Stimulated activated CD4-positive, alpha-beta T cell treated with anti-CD3 and anti-CD28 coated beads, TNF-alpha, amount 100 ng/mL, for 1 hour (primary cell): ENCODE measurements at places on chromosomes 5 and 9.

DNA sequence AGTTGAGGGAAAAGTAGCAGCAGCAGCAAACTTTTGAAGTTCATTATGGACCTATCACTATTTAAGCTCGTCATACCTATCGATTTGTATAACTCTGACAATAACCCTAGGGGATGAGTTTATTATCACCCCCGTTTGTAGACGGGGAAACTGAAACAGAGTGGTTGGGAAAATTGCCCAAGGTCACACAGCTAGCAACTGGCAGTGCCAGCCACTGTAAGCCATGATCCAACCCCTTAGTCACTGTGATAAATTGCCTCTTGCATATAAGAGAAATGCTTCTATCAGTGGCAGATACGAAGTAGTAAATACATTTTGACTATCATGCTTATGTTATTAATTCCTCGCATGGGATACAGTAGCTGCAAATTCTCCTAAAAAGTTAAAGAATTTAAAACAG is 73.3 kb upstream of the ATP10B start:
- no peak for DNase-seq

- DNase-seq, result no peak
Observed at GRCh38 chr5:52597625-52598024, 190.1 kb upstream of the ITGA1 start.

GRCh38 chr5:31033295-31033694 is 160.2 kb upstream of the CDH6 start:
- DNase-seq, result no peak

DNA sequence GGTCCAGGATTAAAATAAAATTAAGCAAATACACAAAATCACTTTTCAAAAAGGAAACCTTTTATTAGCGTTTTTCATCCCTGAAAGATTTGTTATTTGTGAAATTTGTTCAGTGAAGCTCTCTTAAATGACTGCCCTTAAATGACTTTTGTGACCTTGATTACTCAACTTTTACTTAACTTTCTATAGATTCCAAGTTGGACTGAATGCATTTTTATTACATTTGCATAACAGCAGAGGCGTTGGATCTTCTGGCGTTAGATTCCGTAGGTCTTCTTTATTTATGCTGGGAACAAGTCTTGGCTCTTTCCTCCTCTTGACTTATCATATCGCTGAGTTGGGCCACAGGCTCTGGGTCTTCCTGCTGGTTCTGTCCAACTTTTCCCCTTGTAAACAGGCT is 78.4 kb downstream of the APBA1 start:
- no peak for DNase-seq

DNA sequence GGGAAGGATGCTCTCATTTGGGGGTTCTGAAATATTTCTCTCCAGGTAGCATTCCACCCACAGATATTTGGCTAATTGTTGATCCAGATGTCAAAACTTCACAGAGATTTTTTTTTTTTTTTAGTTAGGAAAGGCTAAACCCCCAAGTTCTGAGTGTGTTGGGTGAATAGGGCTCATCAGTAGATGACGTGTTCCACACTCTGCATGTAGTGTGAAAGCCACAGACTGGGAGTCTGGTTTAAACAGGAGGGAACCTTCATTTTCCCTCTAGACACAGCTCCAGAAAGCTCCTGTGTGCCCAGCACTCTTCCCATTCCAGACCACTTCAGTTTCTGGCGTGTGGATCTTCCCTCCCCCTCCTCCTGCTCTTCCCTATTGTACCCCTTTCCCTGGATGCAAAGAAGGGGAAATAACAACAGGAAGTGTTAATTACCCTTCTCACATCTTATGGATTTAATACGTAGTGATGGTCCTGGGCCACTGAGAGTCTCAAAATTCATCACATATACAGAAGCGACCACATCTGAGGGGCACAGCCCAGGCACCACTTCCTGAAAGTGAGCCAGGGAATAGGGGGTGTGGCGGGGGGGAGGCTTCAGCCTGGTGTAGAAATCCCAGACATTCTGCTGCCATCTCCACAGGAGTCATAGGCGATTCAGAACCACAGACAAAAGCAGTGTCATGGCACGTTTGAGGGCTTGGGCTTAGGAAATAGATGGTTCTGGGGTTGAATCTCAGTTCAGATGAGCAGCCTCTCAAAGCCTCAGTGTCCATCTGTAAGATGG is 65.1 kb downstream of the DAP start:
- DNase-seq, result no peak

DNA sequence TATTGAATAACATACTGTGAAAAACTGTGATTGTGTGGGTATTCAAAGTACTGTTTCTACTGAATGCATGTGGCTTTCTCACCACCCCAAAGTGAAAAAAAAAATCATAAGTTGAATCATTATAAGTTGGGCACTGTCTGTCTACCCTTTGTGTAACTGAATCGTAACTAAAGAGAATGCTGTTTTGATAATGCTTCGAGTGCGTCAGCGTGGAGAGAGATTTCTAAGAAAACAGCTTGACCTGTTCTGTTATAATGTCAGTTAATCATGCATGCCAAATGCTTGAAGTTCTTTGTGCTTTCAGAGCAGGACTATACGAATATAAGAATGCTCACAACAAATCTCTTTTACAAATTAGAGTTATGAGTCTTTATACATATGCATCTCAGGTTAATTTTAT is 148.8 kb upstream of the SGCD start:
- DNase-seq, result no peak

DNA sequence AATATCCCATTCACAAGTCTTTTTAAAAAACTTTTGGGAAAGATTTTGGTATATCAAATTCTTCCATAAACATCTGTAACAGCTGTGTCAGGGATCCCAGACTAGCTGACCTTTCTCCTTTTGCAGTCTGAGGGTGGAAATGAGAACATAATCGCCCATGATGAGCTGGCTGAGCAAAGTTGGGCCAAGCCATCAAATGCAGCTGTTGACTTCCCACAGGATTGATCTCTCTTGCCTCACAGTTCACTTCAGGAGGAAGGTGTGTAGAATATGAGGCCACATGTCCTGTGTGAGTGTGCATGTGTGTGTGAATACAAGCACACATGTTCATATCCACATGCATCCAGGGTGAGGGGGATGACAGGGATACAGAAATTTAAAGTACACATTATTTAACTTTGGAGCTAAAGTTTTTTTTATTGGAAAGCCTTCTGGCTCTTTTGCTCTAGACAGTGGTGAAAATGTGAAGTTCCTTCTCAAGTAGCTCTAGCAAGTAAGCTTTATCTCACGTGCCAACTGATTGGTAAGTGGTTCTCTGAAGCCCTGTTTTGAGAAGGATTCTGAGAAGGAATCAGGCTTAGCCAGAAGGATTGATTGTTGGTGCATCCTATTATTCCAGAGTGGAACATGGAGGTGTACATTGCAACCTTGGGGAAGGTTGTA is 468.8 kb upstream of the DMAC1 start:
- no peak for DNase-seq

DNA sequence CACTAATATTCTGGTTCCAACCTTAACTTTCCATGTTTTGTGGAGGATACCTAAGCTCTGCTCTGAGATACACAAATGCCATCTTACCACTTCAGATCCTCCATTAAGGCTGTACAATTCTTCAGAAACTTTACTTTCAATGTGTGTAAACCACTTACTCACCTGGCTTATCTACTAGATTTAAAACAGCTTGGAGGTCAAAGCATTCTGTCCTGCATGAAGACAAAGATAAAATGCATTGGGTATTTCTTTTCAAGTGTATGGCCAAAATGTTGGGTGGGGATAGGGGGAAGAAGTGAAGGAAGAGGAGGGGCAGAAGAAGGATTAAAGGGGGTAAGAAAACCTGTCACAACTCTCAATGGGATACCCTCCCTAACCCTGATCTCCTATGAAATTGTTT is 939 bp downstream of the GOLGA1 start:
- no peak for DNase-seq

DNA sequence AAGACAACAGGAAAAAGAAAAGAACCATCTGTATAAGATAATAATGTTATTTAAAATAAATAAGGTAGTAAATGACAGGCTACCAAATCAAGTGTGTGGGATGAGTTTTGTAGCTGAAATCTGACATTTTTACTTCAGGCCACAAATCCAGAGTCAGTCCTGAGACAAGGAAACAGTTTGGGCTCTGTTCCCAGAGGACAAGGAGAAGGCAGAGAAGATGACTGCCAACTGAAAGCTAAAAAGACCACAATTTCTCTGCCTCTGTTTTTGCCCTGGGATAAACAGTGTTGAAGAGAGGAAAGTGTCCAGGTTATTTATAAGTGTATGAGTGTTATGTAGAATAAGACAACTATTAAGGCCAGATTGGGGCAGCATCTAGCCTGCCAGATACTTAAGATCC is 180.5 kb downstream of the NFIB start:
- no peak for DNase-seq

DNA sequence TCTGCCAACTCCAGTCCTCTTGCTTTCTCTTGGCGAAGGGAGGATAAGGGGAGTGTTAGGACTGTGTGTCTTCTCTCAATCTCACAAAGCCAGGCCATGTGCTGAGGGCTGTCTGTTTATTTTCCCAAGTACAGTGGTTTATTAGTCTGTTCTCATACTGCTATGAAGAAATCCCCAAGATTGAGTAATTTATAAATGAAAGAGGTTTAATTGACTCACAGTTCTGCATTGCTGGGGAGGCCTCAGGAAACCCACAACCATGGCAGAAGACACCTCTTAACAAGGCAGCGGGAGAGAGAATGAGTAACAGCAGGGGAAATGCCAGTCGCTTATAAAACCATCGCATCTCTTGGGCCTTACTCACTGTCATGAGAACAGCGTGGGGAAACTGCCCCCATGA is 36.2 kb upstream of the CKS2 start:
- no peak for DNase-seq

GRCh38 chr5:39191216-39191615 is 28.1 kb downstream of the FYB1 start:
- DNase-seq, result no peak

DNA sequence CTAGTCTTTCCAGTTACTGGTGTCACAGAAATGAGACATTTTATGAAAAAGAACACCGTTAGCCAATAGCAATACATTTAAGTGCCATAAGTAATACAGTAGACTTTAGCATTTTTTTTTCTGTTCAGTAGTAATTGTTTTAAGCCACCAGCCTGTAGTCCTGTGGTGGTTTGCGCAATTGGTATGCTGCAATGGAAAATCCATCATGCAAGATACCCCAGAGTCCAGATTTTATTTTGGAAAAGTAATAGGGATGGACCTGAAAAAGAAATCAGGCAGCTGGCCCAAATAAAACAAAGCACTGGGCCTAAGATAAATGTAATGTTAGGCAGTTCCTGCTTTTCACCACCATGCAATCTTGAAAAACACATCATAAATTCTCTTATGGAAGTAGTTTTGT is 94.6 kb upstream of the RASGRF2 start:
- no peak for DNase-seq

GRCh38 chr9:69190086-69190862 is 16.2 kb downstream of the TJP2 start:
- DNase-seq, result no peak

GRCh38 chr9:131755541-131756198 is 15.8 kb upstream of the RAPGEF1 start:
- DNase-seq, result peak; percentile 68

GRCh38 chr5:154467655-154468354 is 10.2 kb downstream of the HAND1 start:
- peak; percentile 39 for DNase-seq

DNA sequence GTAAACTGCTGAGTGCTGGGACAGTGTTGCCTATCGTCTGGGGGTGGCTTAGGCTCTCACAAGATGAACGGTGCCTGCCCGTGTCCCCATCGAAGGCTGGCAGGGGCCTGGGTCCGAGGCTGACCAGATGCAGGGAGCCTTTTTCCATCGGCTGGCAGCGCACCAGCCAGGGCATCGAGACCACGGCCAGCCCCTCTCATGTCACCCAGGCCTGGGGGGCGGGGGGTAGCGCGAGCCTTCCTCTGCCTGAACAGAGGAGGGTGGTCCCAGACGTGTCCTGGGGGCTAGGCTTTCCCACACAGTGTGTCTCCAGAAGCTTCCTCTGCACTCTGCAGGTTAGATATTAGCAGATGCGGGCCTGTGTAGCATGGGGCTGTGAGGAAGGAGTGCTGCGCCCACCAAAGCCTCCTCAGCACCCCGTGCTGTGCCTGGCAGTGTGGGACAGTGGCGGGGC is 17.3 kb downstream of the FGD3 start:
- no peak for DNase-seq

DNA sequence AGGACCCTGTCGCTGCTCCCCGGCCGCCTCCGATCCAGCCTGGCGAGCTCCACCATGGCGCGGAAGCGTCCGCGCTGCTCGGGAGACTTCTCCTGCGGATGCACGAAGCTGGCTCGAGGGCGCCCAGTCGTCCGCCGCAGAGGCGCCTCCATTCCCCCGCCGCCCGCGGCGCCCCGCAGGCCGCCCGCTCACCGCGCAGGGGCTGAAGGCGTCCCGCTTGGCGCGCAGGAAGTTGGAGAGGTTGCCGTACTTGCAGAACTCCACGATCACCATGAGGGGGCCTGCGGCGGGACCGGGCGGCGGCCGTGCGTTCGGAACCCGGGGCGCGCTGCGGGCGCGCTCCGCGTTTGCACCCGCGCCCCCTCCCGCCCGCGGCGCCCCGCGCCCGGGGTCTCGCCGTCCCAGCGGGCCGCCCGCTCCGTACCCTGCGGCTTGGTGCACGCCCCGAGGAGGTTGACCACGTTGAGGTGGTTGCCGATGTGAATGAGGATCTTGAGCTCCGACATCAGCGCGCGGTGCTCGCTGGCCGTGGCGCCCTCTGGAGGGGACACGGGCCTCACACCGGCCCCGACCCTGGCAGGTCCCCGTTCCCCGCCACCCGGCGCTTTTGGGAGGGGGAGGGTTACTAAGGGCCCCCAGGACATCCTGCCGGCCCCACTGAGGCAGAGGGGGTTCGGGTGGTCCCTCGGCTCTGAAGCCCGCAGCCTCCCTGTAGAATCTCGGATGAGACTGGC is 27.7 kb upstream of the SCGB3A1 start:
- no peak for DNase-seq

- DNase-seq, result no peak
Observed at GRCh38 chr9:124133727-124134126, 122.2 kb downstream of the LHX2 start.

DNA sequence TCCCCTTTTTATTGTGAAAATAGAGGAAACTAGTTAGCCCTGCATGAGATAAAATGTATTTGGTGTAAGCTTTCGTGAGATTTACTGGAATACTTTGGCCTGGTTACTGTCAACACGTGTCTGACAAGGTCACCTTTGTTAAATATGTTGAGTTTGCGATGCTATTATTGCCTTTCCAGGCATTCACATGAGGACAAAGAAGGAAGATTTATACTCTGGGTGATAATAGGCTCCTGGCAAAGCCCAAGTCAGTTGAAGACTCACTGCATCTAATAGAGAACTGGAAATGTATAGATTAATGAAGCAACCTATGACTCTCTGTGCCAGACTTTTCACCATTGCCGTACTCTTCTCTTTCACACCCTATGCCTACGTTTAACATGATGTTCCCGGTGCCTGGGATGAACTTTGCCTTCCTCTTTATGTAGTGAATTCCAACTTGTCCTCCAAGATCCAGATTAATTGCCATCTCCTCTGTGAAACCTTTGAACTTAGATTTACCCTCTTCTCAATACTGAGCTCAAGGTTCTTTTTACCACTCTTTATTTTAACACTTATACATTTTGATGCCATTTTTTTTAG is 33.9 kb downstream of the ITGA2 start:
- no peak for DNase-seq
